ENCODE measurements at places on chromosomes 3 and 15.
A peak's percentile ranks its signal among the peaks of the same experiment; 100 is the strongest.

DNA sequence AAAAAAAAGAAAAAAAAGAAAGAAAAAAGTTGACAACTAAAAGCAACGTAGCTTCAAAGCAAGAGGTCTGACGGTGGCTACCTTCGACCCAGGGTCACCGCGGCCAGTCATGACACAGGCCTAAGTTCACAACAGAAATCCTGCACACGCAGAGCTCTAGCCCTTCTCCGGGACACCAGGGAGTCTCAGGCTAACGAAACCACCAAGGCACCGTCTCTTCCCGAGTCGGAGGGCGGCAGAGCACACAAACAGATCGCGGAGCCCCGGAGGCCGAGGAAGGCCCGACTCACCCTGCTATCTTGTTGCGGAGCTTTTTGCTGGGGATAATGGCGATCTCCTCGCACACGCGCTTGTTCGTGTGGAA, 584 bp downstream of the RPS17 start:
- no peak for DNase-seq

DNA sequence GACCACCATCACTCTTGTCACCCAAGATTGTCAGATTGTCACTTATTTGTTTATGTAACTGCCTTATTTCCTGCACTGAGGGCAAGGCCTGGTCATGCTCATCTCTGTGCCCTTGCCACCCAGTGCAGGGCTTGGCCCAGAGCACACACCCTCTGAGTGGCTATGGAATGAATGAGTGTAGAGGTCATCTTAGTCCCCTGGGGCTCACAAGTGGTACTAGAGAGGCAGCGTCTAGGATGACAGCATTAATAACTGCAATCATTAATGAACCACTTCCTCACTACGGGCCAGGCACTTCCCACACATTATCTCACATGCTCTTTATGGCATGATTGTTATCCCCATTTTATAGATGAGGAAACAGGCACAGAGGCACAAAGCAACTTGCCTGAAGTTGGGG, 117.0 kb downstream of the SMAD6 start:
- no peak for DNase-seq

DNA sequence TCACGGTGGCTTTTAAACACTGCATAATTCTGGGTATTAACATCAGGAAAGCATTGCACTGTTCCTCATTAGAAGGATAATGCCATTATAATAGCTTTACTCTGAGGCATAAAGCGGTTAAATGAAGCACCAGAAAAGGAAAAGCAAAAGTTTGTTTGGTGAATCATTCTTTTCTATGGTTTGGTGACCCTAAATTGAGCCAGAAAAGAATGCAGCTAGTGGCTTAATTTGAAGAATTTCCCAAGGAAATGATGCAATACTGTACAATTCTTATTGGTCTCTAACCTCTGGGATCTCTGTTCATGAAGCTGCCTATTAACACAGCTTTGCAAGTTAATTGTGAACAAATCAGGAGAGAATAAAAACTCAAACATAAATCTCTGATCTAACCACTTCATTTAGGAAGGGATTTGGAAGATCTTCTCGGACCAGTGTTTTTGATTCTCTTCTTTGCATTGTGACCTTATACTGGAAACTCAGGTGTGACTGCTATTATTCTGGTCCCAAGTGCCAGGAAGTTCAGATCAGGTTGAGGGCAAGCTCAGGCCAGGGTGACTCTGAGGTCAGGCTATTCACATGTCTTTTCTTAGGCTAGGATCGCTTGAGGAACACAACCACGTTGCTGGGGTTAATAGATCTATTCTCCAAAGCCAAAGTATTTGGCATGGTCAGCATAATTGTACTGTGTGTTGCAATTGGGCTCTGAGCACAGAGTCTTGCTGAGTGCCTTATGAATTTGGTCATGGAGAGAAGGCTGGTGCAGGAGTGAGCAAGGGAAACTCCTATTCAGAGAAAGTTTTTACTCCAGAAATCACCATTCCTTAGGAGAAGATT, 11.3 kb upstream of the DLG1 start:
- no peak for DNase-seq

DNA sequence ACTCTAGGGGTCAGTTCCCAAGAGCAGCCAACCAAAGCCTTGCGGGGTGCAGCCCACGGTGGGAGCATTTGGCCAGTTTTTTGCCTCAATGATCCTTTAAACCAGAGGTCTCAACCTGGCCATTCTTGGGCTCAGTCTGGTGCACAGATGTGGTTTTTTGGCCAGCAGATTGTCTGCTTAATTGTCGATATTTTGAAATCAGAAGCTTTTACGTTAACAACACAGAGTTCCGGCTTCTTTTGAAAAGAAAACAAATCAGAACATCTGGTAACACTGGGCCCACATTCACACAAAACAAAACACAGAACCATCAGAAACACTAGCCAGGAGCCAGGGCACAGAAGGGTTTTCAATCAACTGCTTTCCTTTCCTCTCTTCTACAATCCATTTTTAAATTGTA, 127.7 kb downstream of the XXYLT1 start:
- DNase-seq: no peak

DNA sequence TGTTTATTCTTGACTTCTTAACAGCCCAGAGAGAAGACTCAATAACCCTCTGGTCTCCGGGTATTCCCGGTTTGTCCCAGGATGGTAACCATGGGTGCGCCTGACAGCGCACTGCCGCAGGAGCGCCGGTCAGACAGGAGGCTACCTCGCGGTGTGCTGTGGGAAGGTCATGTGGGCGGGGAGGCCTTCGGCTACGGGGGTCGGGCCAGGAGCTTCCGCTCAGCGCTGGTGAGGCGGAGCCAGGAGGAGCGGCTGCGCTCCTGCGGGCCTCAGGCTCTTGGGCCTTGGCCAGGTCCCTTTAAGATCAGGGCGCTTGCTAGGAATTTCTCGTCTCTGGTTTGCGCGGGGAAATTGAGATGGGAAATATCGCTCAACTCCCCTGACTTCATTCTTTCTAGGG, 182.3 kb upstream of the NDN start:
- no peak for DNase-seq

GRCh38 chr3:29215948-29216347, 64.9 kb upstream of the RBMS3 start:
- DNase-seq: no peak

DNA sequence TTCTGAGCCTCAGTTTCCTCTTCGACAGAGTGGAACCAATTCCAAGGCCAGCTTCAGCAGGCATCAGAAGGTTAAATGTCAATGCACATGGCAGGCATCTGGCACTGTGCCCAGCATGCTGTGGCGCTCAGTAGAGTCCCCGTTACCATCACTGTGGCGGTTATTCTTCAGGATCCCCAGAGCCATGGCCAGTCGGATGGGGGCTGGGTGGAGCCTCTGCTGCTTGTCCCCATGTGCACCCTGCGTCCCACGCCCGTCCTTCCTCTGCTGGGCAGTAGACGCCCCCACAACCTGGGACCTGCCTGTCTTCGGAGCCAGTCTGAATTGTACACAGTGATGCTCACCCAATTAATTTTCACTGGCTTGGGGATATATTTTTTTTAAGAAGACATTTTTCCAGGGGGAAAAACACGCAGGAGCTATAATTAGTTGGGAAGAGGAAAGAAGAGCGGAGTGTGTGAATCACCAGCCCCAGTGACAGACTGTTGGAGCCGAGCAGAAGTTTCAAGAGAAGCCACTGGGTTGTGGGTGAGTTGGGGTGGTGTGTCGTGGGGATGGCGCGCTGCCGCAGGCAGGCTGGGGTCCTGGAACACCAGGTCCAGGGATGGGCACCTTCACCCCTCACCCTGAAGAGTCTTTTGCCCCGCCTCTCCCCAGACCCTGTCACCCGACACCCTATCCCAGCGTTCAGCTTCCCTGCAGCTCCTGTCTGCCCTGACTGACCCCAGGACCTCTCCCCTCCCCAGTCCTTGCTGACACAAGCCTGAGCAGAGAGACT, 26.8 kb upstream of the RPL29 start:
- DNase-seq: peak; percentile 0

GRCh38 chr3:117063930-117064329, 354.4 kb downstream of the TUSC7 start:
- DNase-seq: no peak

- DNase-seq: peak; percentile 52
Measured at GRCh38 chr3:101381809-101382208, 61.4 kb upstream of the IMPG2 start.

- no peak for DNase-seq
Measured at GRCh38 chr15:101411085-101411484, 78.4 kb downstream of the PCSK6 start.

DNA sequence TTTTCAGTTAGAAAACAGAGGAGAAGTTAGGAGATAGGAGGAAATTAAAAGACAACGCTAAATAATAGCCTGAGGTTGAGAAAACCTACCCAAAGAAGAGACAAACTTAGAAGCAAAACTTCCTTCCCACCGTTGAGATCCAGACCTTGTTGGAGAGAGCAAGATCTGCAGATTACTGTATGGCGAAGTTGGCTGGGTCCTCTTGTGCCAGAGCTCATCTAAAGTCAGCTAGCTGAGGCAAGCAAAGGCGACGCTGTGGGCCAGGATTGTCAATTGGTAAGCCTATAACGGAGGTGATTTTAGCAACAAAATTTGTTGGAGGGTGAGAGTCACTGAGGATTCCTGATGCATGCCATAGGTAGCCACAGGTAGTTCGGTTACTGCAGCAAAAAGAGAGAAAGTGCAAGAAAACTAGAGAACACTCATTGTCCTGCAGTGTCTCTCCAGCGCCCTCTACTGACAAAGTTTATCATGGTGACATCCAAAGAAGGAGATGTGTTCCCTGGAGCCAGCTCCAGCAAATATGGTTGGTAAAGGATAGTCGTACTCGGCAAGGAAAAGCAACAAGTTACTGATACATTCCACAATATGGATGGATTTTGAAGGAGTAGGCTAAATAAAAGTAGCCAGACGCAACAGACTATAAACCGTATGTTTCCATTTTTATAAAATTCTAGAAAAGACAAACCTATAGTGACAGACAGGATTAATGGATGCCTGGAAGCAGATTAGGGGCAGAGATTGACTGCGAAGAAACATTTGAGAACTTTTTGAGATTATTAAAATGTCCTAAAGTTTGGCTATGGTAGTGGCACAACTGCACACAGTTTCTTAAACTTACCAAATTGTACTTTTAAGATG, 9.8 kb upstream of the OR5K4 start:
- DNase-seq: peak; percentile 40

- DNase-seq: peak; percentile 64
Measured at GRCh38 chr3:192444096-192444790, 283.1 kb downstream of the FGF12 start.

GRCh38 chr3:55534876-55535275, 47.8 kb upstream of the WNT5A start:
- DNase-seq: no peak

DNA sequence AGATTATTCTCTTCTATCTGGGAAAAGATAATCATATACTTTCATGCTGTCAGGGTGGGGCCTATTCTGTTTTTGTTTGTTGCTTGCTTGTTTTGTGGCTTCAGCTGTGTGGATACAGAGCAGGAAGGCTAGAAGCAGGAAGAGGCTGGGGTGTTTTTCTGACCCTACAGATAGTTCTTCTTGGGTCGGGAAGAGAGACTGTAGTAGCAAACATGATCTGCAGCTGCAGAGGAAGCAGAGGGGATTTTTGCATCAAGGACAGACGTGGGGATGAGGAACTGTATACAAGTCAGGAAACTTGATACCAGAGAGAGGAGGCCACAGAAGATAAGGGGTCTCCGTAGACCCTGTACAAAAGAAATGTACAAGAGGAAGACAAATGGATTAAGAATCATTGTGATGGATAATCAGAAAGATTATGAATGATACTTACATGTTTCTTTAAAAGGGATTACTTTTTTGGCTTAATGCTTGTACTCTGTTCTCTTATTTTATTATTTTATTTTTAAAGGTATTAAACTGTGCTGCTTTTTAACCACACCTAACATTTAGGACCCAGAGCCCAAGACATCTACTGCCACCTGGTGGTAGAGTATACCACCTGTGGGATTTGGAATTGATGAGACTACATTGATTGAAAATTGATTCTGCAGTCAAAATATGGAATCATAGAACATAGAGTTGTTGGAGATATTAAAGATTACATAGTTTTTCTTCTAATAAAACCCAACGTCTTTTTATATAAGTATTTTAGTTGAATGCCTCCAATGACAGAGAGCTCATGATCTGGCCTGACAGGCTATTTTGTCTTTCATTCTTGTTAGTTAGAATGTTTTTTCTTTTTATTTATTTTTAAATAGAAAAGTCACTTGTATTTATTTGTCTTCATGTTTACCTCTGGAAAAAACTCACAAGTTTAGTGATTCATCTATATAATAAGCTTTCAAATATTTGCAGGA, 87.3 kb upstream of the ROPN1 start:
- DNase-seq: peak; percentile 38
